ENCODE measurements at places on chromosomes 1 and 21.

- no peak for DNase-seq
These were observed 86.6 kb downstream of the DMRTB1 start for GRCh38 chr1:53545663-53546408.

GRCh38 chr1:113759333-113760101 lies at the start of gene PHTF1:
Gene PHTF1, minus strand, starts transcription at chr1:113759486. Its CDS starts 783 bp downstream, at chr1:113758703.
- no peak for DNase-seq

DNA sequence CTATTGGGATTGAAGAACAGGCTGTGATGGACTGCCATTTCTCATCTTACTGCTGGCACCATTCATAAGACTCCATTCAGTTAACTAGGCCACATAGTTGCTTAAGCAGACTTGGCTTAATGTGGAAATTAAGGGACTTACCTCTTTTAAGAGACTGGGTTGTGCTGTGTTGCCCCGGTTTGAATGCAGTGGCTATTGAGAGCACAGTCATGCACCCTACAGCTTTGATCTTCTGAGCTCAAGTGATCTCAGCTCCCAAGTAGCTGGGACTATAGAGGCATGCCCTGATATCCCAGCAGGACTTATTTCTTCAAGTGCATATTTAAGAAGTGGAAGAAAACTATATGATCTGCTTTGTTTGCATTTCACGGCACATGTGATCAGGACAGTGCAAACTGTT lies 181.1 kb downstream of the RASAL2 start:
- DNase-seq: no peak

GRCh38 chr1:77282866-77283539 lies 1.2 kb downstream of the AK5 start:
- peak; percentile 2 for DNase-seq

- no peak for DNase-seq
These were observed 10.6 kb upstream of the GADD45A start for GRCh38 chr1:67674260-67675011.

DNA sequence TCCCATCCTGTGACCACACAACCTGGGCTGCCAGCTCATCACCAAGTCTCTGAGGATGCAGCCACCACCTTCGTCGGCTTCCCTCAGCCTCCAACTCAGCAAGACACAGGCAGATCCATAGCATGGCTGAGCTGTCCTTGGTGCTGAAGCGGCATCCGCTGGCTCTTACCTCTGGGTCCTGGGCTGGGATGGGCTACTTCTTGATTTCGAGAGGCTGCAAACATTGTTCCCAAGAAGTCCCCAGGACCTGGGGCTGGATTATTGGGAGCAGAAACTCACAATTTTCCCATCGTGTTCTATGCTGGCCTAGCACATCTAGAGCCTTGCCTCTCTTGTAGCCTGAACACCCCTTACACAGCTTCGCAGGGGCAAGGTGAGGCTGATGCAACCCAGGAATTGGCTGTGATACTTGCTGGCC lies 24.9 kb upstream of the C1QA start:
- no peak for DNase-seq

GRCh38 chr1:206772243-206772937 lies at the start of gene IL10:
Gene IL10, minus strand, starts transcription at chr1:206772494. Its CDS starts 59 bp downstream, at chr1:206772435.
- no peak for DNase-seq

GRCh38 chr1:33045246-33045645 lies 8.6 kb upstream of the AK2 start:
- DNase-seq: no peak

DNA sequence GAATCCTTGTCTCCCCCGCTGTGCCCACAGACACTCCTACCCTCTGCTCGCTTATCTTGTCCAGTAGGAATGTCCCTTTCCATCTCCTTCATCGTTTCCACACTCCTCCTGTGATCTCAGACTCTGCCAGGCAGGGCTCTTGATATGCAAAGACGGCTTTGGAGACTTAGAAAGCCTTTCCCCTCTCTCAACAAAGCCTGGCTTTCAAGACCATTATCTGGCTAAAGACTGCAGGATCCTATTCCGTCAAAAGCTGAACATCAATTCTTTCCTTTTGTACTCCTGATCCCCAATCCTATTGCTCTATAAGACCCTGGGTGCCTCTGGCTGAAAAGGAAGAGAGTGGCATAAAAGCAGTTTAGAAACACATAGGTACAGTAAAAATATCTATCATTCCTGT lies 63.9 kb downstream of the SDC3 start:
- no peak for DNase-seq

GRCh38 chr1:202591515-202591914 lies 118.7 kb downstream of the SYT2 start:
- DNase-seq: no peak

DNA sequence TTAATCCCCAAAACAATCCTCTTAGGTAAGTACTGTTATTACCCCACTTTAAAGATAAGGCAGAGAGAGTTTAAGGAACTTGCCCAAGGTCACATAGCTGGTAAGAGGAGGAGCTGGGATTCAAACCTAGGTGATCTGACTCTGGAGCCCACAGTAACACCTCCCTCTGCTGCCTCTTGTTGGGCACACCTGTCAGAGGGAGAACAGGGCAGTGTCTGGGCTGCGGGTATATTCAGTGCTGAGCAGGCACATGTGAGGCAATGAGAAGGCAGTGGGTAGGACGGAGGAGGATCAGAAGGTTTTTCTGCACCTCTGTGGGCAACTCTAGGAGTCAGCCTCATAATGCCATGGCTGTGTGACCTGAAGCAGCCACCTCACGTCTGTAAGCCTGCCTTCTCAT lies 1.8 kb downstream of the HPCA start:
- no peak for DNase-seq

DNA sequence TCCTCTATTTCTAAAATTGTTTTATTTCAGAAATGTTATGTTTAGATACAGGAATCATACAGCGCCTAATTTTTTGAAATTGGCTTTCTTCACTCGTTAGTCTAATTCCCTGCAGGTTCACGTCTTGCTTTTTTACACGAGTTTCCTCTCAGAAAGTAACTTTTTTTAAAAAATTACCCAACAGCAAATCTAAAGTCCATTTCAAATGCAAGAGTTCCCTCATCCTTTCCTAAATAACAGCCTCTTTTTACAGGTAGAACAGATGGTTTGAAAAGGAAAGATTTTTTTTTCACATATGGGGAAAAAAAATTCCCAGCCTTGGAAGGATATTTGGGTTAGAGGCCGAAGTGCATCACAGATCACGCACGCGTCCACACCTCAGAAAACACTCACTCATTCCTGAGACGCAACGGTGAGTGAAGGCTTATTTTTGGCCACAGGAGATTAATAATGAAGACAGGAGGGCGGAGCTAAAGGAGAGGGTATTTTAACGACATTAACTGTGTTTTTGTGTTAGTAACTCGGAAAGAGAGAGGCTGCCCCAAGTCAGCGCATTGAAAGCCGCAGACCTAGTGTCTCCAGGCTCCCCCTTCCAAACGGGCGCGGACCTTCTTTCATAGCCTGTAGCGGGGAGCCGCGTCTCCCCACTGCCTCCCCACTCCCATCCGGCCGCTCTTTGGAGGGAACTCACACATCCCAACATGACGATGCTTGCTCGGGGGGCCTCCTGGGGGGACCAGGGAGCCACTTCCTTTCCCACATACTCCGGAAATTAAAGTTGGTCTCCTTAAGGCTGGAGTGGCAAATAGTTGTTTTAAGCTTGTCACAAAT lies 969 bp upstream of the RIPK4 start:
- DNase-seq: no peak

- DNase-seq: no peak
These were observed 28.1 kb downstream of the PDE9A start for GRCh38 chr21:42681296-42682206.

GRCh38 chr1:56550138-56550858 lies 29.1 kb downstream of the PLPP3 start:
- DNase-seq: no peak

DNA sequence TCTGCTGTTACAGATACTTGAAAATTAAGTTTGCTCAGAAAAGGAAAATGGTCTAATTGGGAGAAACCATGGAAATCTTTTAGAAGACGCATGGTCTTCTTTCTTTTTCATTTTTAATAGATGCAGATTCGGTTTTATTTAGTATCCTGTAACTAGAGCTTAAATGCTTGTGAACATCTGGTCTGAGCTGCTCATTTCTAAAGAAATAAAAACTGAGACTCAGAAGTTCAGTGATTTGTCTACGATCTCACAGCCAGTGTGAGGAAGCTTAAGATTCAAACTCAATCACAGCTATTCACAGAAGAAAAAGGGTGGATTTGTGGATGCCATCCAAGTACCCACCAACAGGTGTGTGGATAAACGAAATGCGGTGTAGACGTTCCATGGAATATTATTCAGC lies 80.0 kb upstream of the TIAM1 start:
- DNase-seq: no peak

DNA sequence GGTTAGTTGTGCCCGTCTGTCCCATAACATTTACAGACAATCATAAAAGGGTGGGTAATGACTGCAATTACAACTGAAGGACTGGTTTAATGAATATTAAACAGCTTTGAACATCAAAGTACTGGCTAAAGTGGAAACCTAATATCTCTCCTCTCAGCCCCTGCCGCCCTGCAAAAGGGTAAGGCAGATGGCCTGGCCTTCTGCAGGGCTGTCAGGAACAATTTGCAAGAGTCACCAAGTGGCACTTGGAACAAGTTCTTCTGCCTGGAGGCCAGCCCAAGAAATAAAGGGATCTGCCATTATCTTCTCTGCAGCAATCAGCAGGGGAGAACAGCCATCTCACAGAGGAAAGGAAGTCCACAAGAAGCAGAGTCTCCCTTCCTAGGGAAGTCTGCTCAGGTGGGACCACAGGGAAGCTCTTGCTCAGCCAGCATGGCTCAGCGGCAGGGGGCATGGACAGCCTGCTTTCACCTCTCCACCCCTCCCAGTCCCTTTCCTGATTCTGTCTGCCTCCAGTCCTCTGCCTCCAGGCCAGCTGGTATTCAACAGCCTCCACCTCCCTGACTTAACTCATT lies 96.1 kb downstream of the TRABD2B start:
- DNase-seq: no peak

DNA sequence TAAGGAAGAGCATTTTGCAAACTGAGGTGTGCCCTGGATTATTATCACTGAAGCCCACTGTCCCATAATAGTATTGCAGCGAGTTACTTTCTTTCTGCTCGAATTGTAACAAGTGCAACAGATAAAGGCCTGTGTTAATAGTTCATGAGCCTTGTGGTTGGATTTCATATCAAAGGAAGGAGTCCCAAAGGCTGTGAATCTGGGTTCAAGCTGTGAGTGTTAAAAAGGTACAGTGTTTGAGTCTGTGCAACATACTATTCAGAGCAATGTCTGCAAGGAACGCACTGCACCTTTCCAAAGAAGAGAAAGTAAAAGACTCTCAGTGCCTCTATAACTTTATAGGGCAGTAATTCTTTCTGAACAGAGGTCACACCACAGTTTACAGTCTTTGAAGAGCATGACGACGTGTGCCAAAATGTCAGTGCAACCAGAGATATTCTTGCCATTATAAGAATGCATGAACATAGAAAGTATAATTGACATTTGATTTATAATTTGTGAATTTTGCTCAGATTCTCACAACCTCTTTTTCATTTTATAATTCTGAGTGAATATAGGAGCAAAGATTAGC lies 79.1 kb downstream of the CDC7 start:
- no peak for DNase-seq

DNA sequence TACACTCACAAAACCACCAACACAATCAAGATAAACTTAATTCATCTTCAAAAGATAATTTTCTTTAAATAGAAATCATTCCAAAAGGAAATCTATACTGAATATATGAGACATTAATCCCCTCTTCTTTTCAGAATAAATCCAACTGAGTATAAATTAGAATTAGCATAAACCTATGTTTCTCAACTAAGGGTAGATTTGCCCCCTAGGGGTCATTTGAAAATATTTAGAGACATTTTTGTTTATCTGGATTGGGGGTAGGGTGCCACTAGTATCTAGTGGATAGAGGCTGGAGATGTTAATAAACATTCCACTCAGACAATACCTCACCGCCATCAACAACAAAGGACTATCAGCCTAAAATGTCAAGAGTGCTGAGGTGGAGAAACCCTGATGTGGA lies 6.5 kb upstream of the TNFSF4 start:
- no peak for DNase-seq

- DNase-seq: no peak
These were observed 1.6 kb downstream of the S100A16 start for GRCh38 chr1:153611356-153611755.

DNA sequence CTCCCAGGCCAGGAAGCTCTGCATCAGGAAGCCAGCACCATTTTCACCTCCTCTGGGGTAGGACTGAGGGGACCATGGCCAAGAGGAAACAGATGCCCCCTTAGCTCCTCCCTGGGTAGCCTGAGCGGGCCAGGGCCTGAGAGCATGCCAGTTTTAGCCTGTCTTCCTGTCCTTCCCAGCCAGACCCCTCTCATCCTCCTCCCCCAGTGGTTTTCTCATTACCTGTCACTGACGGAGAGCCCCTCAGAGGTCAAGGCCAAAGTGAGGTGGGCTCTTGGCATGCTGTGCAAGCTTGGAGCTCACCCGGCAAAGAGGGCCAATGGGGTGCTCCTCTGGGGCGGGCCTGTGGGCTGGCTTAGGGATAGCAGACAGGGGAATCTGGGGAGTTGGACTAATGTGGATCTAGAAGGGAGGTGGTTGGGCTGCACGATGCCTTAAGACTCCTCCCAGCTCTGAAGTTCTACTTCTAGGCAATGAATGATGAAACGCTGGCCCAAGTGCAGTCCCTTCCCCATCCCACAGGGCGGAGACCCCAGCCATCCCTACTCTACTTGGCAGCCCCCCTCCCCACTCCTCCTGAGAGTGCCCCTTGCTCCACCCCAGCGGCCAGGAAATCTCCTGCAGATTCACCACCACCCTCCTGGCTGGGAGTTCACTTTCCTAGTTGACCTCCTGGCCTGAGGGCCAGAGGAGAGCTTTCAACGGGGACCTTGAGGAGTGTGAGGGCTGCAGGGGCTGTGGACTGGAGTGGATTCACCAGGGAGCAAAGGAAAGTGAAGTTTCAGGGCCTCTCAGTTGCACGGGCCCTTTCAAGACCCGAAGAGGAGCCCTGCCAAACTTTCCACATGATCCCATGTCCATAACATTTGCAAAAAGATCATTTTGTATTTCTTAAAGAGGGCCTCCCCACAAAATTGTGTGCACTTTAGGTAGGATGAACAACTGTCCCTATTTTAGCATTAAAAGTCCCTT lies 9.4 kb upstream of the LMNA start:
- no peak for DNase-seq

DNA sequence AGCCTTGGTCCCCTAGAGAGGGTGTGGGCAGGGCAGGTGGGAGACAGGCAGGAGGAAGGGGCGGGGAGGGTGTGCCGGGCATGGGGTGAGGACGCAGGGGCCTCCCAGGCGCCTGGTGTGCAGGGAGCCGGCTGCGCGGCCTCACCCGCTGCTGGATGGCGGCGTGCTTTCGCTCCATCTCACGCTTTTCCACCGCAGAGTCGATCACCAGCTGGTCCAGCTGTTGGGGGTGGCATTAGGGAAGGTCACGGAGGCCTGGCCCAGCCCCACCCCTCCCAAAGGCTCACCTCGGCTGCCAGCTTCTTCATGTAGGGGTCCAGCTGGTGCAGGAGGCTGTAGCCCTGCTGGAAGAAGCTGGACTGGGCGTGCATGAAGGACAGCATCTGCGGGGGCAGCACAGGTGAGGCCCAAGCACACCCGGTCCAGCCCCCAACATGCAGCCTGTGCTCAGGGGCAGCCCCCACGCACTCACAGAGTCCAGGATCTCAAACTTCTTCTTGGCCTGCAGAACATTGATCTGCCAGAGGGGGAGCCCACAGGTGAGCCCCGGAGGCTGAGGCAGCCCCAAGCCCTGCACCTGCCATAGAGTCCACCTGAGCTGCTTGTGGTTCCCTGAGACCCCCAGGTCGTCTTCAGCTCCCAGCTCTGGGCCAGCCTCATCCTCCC lies 7.9 kb downstream of the ACAP3 start:
- no peak for DNase-seq
